ENCODE measurements at places on chromosomes 7 and 10. TPM values are rescaled to one million over a fixed set of nuclear protein-coding genes. Genes with fewer than 3 reads are reported as not detected.

PVRIG gene
- 45.8 TPM for polyA plus RNA-seq

SEC31B gene
- polyA plus RNA-seq = 9.2 TPM

COBL gene
- polyA plus RNA-seq = not detected

CALML5 gene
- polyA plus RNA-seq = not detected

LFNG gene
- not detected for polyA plus RNA-seq

INMT gene
- polyA plus RNA-seq = not detected

HOXA11 gene
- polyA plus RNA-seq = not detected

HOXA9 gene
- polyA plus RNA-seq = not detected

MGAM2 gene
- 0.03 TPM for polyA plus RNA-seq

SPDYE3 gene
- 7.2 TPM for polyA plus RNA-seq

SLC18A2 gene
- polyA plus RNA-seq = 0.33 TPM

TAS2R5 gene
- 0.30 TPM for polyA plus RNA-seq

C10orf62 gene
- not detected for polyA plus RNA-seq

NUTM2E gene
- polyA plus RNA-seq = not detected

IRF5 gene
- 84.9 TPM for polyA plus RNA-seq

AOC1 gene
- polyA plus RNA-seq = not detected

CNPY1 gene
- not detected for polyA plus RNA-seq

FUOM gene
- 31.2 TPM for polyA plus RNA-seq

PRKCQ gene
- polyA plus RNA-seq = 0.76 TPM

TMEM213 gene
- polyA plus RNA-seq = not detected

RSPH10B gene
- 0.06 TPM for polyA plus RNA-seq

TRPV5 gene
- not detected for polyA plus RNA-seq

YAE1 gene
- 20.4 TPM for polyA plus RNA-seq

GNGT1 gene
- polyA plus RNA-seq = not detected

KCNH2 gene
- polyA plus RNA-seq = not detected

AFAP1L2 gene
- 0.41 TPM for polyA plus RNA-seq

LBX1 gene
- polyA plus RNA-seq = not detected

SKAP2 gene
- polyA plus RNA-seq = 38.4 TPM

FGL2 gene
- 1.0 TPM for polyA plus RNA-seq

BZW2 gene
- polyA plus RNA-seq = 6.8 TPM

GDF10 gene
- polyA plus RNA-seq = not detected

COL1A2 gene
- polyA plus RNA-seq = 1.5 TPM

KNDC1 gene
- 0.01 TPM for polyA plus RNA-seq

ADAM12 gene
- 0.02 TPM for polyA plus RNA-seq

PANK1 gene
- 3.6 TPM for polyA plus RNA-seq

PILRB gene
- polyA plus RNA-seq = 18.6 TPM

LEP gene
- polyA plus RNA-seq = not detected

TMEM26 gene
- not detected for polyA plus RNA-seq

IL2RA gene
- polyA plus RNA-seq = 5.7 TPM

EBLN1 gene
- polyA plus RNA-seq = not detected

AASS gene
- 0.05 TPM for polyA plus RNA-seq

PTPRZ1 gene
- polyA plus RNA-seq = not detected

GFRA1 gene
- polyA plus RNA-seq = 0.19 TPM

PILRA gene
- polyA plus RNA-seq = 6.6 TPM

IDI2 gene
- polyA plus RNA-seq = not detected

DRGX gene
- polyA plus RNA-seq = not detected

ST8SIA6 gene
- polyA plus RNA-seq = not detected

GDF2 gene
- not detected for polyA plus RNA-seq

HOXA3 gene
- not detected for polyA plus RNA-seq

HIPK2 gene
- 9.1 TPM for polyA plus RNA-seq

NUTM2A gene
- polyA plus RNA-seq = not detected

C7orf57 gene
- polyA plus RNA-seq = not detected

OR6V1 gene
- not detected for polyA plus RNA-seq

OLAH gene
- 0.13 TPM for polyA plus RNA-seq

HOXA10 gene
- not detected for polyA plus RNA-seq

NACAD gene
- polyA plus RNA-seq = not detected
